Hematopoietic multipotent progenitor cell treated with erythropoietin and hydrocortisone succinate and interleukin-3 and kit ligand, for 6 days (in vitro differentiated cells): ENCODE measurements at places on chromosomes 7 and 10.

DNA sequence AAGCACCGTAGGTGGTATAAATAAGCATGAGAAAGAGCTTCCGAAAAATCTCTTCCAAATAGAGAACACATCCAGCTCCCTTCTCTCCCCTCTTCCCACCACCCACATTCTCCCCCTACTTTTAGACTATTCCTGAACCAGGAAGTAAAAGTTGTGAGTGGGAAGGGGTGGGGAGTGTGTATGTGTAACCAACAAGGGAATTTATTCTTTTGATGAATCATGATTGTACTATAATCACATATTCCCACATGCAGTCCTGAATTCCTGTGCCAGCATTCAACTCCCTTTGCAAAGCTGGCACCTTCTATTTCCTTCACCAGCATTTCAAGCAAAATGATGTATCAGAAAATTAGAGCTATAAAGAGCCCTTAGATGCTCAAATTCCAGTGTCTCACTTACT is 230.6 kb upstream of the CHRM2 start:
- no peak for DNase-seq

DNA sequence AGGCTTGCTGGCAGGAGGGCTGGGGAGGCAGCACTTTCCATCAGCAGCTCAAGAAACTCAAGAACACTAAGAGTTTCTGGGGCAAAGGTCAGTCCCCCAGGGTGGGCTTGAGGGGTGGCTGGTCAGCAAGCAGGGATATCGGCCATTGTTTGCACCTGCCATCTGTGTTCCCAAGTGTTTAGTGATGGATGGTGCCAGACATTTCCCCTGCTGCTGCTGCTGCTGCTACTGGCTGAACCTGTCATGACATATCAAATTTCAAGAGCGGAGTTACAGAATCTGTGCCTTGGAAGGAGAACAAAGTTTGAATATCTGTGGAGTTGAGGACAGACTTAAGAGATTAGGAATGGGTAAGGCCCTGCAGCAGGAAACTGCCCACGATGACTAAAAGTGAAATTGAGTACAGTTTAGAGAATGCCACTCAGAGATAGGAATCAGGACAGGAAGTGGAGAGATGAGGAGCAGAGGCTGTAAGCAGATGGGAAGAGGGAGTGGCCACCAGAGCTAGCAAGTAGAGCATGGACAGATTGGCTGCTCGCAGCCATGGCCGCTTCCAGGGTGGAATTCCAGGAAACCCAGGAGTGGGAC is 39.2 kb upstream of the PPP1R3C start:
- DNase-seq, result peak; percentile 35

DNA sequence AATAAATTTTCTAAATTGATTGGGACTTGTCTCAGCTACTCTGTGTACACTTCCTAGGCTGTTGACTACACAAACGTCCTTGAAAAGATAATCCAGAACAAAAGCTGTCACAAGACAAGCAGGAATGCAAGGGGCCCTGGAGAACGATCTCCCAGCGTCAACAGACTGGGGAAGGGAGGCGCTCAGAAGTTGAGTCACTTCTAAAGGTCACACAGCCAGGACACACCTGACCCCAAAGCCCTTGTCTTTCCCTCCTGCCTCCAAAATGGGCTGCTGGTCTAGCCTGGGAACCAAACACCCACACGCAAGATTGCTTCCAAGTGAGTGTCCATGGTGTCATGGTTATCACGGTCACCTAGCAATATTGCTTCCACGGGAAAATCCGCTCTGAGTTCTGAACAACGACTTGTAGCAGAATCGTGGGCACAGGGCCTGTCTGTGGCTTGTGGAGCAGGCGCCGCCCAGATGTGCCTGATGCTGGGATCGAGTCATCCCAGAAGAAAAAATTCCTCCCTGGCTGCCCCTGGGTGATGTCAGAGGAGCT is 49.8 kb downstream of the SPOCK2 start:
- no peak for DNase-seq

- DNase-seq, result no peak
Measured at GRCh38 chr7:88276605-88277153, 30.0 kb downstream of the STEAP4 start.

- DNase-seq, result no peak
Measured at GRCh38 chr10:16656895-16657294, 135.2 kb upstream of the C1QL3 start.

DNA sequence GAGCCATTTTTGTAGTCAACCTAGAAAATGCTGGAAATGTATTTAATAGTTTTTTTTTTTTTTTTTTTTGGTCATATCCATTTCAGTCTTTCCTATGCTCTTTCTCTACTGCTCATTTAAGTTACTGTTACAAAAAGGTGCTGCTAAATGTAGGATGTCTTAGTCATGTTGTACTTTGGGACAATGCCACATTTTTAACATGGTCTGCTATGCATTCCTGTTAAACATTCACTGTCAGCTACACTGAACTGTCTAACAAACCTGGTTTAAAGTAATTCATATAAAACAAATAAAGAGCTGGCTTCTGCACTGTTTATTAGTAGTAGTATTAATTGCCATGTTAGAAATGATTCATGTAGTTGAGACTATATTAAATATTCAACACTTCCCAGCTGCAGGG is 108.6 kb downstream of the NSUN6 start:
- DNase-seq, result no peak

DNA sequence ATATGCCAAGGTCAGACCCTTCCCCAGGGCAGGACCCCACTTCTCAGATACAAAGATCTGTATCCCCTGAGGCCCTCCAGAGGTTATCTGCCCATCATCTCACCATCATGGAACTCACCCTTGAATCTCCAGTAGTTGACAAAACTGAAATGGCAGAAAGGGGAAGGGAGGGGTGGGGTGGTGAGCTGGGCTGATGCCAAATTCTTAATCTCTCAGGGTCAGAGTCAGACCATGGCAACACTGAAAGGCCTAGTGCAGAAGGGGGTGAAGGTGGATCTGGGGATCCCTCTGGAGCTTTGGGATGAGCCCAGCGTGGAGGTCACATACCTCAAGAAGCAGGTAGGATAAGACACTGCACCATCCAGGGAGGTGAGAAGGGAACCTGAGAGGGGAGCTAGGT is 3.1 kb downstream of the CNPY4 start:
- peak; percentile 92 for DNase-seq

GRCh38 chr10:88491314-88491713 is 91.8 kb downstream of the RNLS start:
- peak; percentile 7 for DNase-seq

DNA sequence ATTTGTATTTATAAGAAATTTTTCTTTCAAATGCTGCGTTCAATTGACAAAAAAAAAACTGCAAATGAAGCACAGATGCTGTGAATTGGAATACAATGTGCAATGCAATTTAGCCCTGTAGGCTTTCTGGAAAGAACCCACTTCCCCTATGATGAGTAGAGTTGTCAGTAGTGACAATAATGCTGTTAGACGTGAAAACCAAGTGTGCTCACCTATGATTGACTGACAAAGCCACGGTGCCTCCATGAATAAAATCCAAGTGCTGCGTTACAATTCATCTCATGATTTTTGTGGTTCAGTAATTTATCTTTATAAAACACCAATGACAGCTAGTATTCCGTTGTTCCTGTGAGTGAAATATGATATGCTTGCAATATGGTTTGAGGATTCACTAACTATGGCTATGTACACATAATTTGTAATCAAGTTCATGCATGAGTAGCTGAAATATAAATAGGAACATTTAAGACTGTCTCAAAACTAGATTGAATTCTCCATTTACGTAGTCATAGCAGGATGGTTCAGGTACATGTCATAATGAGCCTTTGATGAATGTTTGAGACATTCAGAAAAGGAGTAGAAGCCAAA is 1160.3 kb downstream of the CNTNAP2 start:
- no peak for DNase-seq

DNA sequence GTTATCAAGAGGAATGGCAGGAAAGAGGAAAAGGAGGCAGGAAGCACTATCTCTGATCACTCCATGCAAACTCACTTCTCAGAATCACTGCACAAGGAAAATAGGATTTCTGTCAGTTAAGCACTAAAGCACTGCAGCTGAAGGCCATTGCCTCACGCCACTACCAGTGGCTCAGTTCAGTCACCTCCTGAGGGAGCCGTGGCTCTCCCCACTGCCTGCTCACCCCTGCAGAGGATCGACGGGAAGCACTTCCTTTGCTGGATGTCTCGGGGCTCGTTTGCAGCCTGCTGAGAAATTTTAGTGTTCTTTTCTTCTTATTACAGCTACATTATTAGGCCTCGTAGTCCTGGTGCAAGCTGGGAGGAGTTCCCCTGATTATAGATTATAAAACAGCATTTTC is 90.1 kb upstream of the ADCY1 start:
- DNase-seq, result no peak

DNA sequence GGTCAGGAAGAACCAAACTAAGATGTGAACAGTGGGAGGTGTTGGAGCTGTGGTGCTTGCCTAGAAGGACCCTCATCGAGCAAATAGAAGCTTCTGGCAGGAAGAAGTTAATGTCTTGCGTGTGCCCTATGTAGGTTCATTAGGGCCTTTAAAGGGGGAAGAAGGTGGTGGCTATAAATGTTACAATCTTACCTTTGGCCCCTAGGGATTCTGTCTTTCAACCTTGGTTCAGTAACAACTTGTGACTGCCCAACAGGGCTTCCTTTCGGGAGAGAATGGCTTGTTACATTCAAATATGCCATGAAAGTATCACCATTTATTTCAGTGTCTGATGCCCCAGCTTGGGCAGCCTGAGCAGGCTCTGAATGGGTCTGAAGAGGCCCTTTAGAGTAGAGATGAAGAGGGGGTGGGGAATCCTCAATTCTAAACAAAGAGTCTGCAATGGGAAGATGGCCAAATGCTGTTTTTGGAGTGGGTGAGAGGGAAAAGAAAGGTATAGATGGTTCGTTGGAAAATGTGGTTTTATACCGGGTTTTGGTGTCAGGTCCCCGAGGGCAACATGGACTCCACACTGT is 108.0 kb downstream of the TCF7L2 start:
- DNase-seq, result no peak

- no peak for DNase-seq
Measured at GRCh38 chr7:2182461-2182860, 50.3 kb downstream of the MAD1L1 start.

GRCh38 chr10:111297351-111297848 is 220.6 kb downstream of the ADRA2A start:
- DNase-seq, result no peak

GRCh38 chr10:100289641-100290040 is 3.2 kb upstream of the BLOC1S2 start:
- DNase-seq, result peak; percentile 71

DNA sequence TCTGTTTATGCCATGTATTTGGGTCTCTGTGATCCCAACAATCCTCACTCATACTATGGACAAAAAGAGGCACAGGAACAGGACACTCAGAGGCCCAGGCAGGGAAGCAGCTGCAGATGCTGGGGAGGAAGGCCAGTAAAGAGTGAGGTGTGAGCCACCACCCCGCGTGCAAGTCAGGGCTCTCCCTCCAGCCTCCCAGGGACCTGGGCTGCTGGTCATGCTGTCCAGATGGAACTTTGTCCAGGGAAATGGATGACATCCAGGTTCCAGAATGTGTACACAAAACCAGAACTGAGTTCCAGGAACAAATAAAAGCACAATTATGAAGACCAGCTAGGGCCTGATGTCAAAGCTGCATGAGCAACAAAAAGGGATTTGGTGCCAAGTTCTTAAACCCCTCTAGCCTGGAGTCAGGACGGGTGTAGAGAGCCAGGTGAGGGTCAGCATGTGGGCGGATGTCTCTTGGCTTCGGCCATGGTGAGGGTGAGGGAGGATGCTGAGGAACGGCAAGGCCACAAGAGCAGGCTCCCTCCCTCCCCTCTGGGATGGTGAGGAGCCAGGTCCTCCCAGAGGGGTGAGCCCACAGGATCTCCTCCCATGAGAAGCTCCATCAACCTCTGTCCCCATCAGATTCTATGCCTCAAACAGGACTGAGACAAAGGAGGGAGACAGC is 739.7 kb downstream of the PARD3 start:
- no peak for DNase-seq

DNA sequence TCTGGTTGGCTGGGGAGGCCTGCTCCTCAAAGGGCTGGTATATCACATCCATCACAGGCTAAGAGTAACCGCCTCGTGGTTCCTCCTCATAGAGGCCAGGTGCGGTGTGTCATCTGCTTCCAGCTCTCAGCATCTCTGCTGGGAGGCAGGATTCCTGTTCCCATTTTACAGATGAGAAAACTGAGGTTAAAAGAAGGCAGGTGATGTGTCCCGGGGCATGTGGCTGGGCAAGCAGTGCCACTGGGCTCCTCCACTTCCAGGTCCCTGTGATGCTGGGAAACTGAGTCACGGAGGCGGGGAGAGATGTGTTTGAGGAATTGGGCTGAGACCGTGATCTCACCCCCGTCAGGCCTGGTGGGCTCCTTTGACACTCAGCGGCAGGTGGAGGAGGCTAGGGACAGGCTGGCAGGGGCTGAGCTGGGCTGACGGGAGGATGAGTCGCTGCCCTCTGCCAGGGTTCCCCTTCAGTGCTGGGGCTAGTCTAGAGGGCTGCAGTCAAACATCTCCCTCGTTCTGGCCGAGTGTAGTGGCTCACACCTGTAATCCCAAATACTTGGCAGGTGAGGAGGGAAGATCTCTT is 9.4 kb downstream of the ARPC1B start:
- no peak for DNase-seq

GRCh38 chr10:66151346-66151745 is 774.5 kb upstream of the LRRTM3 start:
- DNase-seq, result no peak
